ENCODE measurements at places on chromosomes 6 and 20. TPM values are rescaled to one million over a fixed set of nuclear protein-coding genes. Genes with fewer than 3 reads are reported as not detected.

DNA sequence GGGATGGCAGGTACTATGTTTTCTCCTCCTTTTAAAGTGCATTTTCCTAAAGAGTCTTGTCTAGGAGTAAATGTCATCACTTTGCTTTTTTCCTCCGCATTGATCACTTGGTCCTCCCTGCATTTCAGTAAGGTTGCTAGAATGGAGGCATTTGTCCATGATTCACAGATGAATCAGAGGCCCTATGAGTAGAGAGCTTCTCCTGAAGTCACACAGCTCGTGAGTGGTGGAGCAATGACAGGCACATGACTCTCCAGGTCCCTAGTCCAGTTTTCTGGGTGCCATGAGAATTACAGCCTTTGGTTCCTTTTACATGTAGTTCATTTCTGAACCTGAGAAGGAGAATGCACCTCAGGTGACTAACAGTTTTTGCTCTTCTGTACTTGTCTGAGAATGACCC is 50.5 kb downstream of the HLA-A start:
- DNase-seq = no peak

GJA10 gene
- total RNA-seq = not detected

MYLK4 gene
- not detected for total RNA-seq

ZNF311 gene
- 2.0 TPM for total RNA-seq

GPX5 gene
- not detected for total RNA-seq
